ENCODE measurements at places on chromosomes 6 and 20.

DNA sequence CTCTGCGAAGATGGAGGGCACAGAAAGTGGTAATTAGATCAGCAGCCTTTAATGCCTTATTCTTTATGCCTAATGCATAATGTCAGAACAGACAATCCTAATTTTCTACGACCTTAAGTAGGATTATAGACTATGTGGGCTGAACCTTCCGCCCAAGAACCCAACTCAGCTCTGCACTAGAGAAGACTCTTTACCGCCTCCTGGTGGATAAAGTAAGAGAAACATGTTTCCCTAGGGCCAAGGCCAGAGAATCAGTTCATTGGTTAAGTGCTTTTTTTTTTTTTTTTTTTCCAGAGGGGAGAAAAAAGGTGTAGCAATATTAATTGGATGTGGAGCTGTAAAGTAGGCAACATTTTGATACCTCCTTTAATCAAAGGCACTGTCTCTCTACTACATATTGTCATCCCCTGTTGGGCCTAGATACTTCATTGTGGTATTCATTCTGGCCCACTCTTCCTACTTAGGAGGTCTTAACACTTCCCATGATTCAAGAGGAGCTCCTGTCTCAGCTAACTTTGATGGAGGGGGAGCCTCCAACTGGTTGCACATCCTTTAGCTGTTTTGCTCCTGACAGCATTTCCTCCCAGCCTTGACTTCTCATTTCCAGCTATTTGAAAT lies 124.9 kb upstream of the NRN1 start:
- peak; percentile 34 for DNase-seq

- DNase-seq: no peak
These were observed 1.0 kb downstream of the GNRH2 start for GRCh38 chr20:3044336-3044965.

DNA sequence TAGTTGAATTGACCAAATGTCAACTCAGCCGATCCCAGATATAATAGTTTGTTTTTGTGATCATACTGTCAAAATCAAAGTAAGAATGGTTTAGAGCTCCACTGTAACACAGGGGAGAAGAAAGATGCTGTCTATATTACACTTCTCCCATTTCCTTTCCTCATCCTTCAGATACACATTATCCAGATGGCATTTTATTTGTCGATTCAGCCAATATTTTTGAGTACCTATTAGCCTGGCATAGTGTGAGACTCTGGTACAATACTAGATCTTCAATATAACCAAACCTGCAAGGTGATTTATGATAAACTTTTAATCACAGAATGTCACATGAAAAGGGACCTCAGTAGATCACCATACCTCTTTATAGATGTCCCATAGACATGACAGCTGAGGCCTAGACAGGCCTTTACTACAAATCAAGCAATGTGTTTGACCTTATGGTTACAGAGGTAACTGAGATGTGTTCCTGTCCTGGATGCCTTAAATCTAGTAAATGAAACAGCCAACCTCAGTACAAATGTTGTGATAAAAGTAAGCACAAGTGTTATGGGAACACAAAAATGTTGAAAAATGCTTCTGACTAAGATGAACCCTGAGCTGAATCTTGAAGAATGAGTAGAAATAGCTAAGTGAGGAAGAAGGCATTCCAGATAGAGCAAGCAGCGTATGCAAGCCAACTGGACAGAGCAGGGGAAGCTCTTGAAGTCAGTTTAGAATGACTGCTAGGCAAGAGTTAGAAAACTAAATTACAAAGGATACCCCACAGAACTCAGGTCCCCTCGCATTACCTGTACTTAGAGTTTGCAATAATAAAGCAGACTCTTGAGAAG lies 1.9 kb downstream of the FBXO9 start:
- DNase-seq: no peak

DNA sequence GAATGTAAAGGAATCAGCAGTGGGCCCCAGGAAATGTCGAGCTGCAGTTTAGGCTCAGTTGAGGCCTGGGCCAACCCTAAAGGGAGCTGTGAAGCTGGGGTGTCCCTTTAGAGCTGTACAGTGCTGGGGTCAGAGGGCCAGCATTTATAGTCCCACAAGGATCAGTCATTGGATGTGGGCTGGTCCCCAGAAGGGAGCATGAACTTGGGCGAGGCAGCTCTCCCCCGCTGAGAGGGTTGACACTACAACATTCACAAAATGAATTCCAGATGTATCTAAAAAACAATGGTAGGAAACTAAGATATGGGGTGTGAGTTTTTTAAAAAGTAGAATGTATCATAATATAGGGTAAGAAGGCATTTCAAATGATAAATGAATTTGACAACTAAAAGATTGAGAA lies 29.7 kb upstream of the TMX4 start:
- DNase-seq: no peak

GRCh38 chr20:17233626-17234025 lies 6.8 kb downstream of the PCSK2 start:
- no peak for DNase-seq

GRCh38 chr6:162856885-162857284 lies 129.1 kb downstream of the PACRG start:
- DNase-seq: peak; percentile 18

GRCh38 chr6:134229520-134229919 lies 88.4 kb downstream of the SGK1 start:
- no peak for DNase-seq

GRCh38 chr6:84268781-84269180 lies 41.3 kb upstream of the CEP162 start:
- no peak for DNase-seq

DNA sequence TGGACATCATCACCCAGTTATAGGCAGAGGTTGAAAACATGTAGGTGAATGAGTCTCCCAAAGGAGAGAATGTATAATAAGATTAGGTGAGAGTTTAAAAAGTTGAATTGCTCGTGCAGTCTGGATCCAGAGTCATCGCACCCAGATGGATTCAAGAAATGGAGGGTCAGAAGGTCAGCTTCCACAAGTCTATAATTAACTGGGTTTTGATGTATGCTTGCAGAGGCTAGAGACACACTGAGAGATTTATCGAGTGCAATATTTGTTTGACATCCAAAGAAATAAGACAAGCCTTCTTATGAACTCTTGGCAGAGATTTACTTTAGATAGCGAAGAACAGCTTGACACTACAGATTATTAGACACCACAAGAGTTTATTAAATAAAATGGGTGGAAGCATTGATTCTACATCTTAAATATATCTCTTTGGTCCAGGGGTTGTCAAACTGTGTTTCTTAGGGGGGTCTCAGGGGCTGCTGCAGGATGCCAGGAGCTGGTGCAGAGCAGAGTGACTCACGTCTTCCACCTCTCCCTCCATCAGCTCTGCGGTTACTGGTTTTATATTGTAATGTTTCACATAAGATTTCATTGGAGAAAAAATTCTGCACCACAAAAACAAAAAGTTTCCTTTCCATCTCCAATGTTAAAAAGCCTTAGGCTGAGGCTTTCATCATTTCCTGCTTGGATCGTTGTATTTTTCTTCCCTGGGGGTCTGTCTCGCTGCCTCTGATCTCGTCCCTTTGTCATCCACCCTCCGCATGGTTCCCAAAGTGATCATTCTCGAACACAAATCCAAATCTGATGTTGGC lies 176.2 kb upstream of the AHI1 start:
- no peak for DNase-seq

GRCh38 chr6:134821928-134822864 lies 127.7 kb downstream of the ALDH8A1 start:
- DNase-seq: no peak

DNA sequence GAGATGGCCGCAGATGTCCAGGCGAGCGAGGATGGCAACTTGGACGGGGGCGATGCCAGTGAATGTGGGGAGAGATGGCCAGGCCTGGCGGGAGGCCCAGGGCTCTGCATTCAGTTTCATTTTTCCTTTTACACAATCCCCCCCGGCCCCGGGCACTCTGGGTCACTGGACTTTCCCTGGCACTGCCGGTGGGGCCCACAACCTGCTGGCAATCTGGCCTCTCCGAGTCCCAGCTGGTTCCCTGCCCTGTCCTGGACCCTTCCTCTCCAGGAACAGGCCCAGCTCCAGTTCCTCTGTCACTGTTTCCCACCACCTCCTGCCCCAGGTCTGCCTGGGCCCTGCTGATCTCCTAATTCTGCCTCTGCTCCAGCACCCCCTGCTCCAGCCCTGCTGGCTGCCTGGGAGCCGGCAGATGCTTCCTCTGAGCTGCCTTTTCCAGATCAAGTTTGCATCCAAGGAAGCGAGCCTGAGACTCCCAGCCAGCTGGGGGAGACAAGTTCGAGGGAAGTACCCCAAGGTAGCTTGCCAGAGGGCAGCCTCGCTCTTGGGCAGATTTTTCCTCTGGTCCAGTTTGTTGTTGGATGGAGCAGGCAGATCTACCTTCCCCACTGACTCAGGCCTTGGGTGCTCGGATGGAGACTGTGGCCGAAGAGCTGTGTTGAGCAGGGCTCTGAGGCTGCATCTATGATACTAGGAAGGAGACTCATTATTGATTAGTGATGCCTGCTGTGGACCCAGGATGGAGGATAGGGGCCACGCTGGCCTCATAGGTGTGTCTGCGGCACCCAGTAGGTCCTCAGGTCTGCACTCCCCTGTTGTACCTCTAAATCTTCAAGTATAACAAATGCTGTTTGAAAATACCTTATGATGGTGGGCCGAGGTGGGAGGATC lies 83.2 kb downstream of the CEBPB start:
- no peak for DNase-seq

GRCh38 chr6:105024803-105025202 lies 67.9 kb downstream of the LIN28B start:
- DNase-seq: no peak

DNA sequence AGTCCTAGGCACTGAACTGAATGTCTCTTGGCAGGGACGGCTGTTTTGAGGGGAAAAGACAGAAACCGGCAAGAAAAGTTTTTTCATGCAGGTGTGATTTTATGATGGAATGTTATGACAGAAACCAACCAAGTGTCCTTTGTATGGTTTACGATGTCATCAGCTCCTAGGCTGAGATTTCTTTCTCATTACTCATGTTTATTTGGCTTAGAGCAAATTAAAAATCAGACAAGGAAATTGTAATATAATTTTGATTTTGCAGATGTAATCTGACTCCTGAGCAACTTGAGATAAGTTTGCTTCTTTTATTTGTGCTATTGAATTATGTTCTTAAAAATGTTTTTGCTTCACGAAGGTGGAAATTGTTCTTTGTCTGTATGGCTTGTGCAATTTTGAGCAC lies 58.8 kb upstream of the MAP3K7 start:
- no peak for DNase-seq

- DNase-seq: no peak
These were observed 220.0 kb upstream of the THBS2 start for GRCh38 chr6:169473663-169474062.

DNA sequence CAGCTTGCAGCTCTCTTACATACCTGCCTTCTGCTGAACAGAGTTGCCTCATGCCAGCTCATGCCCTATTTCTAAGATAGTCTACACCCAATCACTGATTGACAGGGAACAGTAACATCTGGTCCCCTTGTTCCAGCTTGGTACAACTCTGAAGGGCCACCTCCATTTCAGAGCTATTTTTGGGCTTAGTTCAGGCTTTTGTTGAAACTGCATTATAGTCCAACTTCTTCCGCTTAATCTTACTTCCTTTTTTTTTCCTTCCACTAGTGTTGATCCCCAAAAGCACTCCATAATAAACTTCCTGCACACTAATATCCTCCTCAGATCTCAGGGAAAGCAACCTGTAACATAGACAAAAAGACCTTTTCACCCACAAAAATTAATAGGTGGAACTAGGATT lies 65.7 kb upstream of the TNFRSF21 start:
- peak; percentile 85 for DNase-seq

DNA sequence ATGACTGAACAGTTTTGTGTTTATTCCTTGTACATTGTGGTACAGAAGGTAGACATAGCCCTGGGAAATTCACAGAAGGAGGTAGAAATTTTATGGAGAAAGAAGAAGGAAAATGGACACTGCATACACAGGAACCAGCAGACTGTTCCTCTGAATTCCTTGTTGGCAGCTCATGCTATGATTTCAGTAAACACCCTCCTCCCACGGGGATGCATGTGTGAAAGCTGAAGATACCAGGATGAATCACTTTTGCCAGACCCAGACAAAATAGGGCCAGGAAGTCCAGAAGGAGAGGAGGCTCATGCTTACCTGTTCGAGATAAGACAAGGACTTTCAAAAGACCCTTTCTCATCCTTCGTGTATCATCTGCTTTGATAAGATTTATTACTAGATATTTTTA lies 110.3 kb upstream of the GGTLC1 start:
- no peak for DNase-seq

DNA sequence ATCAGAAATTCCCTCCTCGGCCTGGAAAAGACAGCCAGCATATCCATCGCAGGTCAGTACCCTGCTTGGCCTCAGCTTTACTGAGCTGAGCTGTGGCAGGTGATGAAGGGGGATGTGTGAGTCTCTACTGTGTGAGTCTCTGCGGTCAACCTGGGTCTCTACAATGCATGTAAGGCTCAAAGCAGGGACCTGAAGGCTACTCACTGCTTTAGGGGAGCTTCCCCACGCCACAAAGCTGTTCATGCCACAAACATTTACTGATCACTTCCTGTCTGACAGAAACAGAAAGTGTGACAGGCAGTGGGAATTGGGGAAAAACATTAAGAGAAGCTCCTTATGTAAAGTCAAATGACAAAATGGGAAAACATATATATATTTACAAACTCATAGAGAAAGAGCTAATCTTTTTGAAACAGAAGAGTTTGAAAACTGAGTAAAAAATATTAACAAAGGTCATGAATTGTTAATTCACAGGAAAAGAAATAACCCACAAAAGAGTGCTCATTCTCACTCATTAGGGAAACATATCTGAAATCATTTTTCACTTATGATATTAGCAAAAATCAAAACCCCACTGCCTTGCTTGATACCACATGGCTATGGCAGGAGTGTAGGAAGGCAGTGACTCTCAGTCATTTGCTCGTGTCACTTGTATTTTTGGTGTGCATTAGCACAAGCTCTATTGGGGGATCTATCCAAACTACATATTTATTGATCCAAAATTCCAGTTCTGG lies 5.8 kb downstream of the BTN3A3 start:
- peak; percentile 25 for DNase-seq

DNA sequence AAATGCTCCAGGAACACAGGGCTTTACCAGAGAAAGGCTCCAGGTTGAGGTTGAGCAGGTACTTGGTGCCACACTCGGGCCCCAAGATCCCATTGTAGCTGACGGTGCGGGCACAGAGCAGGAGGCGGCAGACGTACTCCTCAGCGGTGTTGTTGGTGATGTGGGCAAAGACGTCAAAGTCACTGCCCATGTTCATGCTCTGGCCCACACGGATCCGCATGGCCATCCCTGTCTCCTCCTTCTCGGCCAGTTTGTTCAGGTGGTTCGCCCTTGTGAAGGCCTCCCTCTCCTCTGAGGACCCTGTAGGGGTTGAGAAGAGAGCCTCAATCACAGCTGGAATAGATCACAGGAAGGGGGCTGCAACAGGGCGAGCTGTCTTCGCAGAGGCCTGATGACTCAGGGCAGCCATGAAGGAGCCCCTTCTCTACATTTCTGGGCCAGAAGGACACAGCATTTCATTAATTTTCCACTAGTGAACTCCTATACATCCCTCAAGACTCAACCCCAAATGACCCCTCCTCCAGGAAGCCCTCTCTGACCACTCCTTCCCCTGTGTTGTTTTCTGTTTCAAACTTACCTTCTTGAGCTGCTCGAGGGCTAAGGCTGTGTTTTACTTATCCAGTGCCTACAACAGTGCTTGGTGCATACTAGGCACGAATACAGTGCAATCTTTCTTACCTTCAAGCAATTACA lies 26.8 kb downstream of the TGM2 start:
- DNase-seq: no peak
